ENCODE measurements at places on chromosomes 7 and 10. TPM values are rescaled to one million over a fixed set of nuclear protein-coding genes. Genes with fewer than 3 reads are reported as not detected.

Gene TAC1
- total RNA-seq, result 7.1 TPM

Gene SPDYE1
- total RNA-seq, result not detected

DNA sequence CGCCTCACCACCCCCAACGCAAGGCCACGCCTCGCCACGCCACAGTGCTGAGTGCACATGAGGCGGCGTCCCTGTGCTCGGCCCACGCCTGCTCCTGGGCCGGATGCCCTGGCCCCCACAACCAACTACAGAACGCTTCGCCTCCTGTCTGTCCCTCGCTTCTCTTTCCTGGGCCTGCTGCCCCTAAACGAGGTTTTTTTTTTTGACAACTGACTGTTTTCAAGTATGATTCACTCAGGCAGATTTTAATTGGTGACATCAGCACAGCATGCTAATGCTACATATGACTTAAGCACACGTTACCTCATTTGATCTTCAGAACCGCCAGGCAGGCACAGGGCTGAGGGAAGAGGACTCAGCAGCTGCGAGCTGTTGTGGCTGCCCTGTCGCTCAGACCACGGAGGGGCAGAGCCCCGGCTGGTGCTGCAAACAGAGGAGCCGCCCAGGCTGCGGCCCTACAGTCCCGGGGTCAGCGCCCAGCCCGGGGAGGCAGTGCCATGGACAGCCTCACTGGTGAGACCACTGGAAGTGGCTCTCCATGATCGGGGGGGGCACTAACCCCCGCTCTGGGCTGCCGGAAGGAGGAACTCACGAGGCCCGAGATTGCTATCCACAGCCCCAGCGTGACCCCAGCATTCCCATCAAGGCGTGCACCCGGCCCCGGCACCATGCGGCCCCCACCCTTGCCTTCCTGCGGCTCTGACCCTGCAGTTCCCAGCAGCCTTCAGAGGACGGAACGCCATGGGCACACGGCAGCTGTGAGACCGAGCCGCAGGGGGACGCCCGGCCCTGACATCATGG lies 212.8 kb downstream of the MAD1L1 start:
- H3K27ac ChIP-seq, result peak overlapping the region; percentile 94
- no peak for DNase-seq
- peak overlapping the region; percentile 18 for H3K4me3 ChIP-seq
- H3K27me3 ChIP-seq, result no peaks in the 10 kb centered on the region

DNA sequence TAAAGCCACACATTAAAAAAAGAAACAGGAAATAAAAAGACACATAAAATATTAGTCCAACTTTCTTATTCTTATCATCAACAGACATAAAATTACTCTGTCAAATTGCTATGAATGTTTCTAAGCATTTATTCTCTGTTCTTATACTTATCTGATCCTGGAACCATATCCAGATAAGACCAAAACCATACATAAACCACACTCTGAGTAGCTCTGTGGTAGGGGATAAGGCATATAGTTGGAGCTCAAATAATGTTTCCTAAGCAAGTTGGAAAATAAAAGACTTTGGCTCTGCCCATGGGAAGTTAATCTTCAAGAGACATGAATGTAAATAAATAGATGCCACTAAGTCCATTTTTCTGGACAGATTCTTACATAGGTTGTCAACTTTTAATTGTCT lies 103.1 kb upstream of the PLXDC2 start:
- DNase-seq, result no peak
- H3K4me3 ChIP-seq, result no peak overlapping the region
- H3K27me3 ChIP-seq, result no peaks in the 10 kb centered on the region
- H3K27ac ChIP-seq, result no peak overlapping the region

Gene SAMD9
- 9.3 TPM for total RNA-seq

DNA sequence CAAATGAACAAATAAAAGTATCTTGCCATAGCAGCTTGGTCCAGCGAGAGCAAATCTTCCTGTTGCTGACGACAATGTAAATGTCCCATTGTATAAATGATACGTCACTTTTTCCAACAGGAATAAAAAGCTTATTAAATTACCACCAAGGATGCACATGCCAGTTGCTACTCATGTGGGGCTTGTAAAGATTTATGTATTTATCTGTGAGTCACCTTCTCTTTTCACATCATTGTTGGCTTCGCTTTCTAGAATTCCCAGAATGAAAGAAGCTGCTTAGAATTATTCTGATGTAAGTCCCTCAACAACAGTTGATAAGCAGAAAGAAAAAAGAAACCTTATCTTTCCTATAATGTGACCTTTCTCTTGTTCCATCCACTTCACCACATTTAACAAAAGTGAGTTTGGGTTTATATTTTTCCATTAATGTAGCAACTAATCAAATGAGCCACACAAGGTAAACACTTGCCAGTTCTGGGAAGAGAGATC lies 22.4 kb downstream of the DNAJC12 start:
- H3K27me3 ChIP-seq, result no peaks in the 10 kb centered on the region
- no peak overlapping the region for H3K4me3 ChIP-seq
- H3K4me1 ChIP-seq, result no peaks in the 10 kb centered on the region
- H3K36me3 ChIP-seq, result no peaks in the 10 kb centered on the region

DNA sequence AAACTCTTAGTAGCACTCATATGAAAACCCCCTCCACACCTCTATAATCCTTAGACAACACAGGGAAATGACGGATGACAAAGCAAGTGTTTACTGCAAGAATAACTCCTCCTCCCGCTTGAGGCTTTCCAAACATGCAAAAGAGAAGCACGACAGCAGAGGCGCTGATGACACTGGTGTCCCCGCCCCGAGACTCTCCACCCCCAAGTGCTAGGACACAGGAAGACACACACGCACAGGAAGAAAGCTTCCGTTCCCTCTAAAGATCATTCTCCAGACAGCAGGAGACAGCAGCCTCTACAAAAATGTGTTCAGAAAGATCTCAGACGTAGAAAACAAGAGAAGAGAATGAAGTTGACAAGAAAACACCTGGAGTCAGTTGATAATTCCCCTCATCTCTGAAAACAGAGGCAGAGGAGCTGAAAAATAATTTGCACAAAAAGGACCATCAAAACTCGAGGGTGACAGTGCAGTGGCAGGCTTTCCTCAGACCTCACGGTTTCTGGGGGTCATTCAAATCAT lies 90.2 kb downstream of the DLG5 start:
- H3K36me3 ChIP-seq, result peaks cover 55% of the 10 kb centered on the region
- no peak for DNase-seq
- no peak overlapping the region for H3K4me3 ChIP-seq
- H3K27ac ChIP-seq, result no peak overlapping the region
- H3K27me3 ChIP-seq, result no peaks in the 10 kb centered on the region
- no peaks in the 10 kb centered on the region for H3K4me1 ChIP-seq

GRCh38 chr10:4698075-4698474 lies 127.9 kb upstream of the AKR1E2 start:
- H3K36me3 ChIP-seq, result no peaks in the 10 kb centered on the region
- no peak for DNase-seq
- H3K27ac ChIP-seq, result no peak overlapping the region
- H3K4me3 ChIP-seq, result no peak overlapping the region

- H3K36me3 ChIP-seq, result no peaks in the 10 kb centered on the region
- H3K27me3 ChIP-seq, result no peaks in the 10 kb centered on the region
- no peak overlapping the region for H3K27ac ChIP-seq
- DNase-seq, result no peak
- H3K4me1 ChIP-seq, result no peaks in the 10 kb centered on the region
- H3K4me3 ChIP-seq, result no peak overlapping the region
Measured at GRCh38 chr10:84783909-84784308, 455.5 kb downstream of the CCSER2 start.

DNA sequence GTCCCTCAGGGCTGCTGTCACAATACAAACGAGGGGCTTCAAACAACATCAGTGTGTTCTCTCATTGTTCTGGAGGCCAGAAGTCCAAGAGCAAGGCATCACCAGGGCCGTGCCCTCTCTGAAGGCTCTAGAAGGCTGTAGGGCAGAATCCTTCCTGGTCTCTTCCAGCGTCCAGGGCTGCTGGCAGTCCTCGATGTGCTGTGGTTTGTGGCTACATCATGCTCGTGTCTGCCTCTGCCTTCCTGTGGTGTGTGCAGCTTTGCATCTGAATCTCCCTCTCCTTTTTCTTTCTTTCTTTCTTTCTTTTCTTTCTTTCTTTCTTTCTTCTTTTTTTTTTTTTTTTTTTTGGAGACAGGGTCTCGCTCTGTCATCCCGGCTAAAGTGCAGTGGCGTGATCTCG lies 103.5 kb downstream of the INSYN2A start:
- H3K27ac ChIP-seq, result no peak overlapping the region
- H3K27me3 ChIP-seq, result no peaks in the 10 kb centered on the region
- H3K4me1 ChIP-seq, result no peaks in the 10 kb centered on the region
- H3K36me3 ChIP-seq, result no peaks in the 10 kb centered on the region
- no peak overlapping the region for H3K4me3 ChIP-seq
- no peak for DNase-seq

GRCh38 chr10:70323697-70324338 lies 40.0 kb upstream of the NPFFR1 start:
- H3K27ac ChIP-seq, result no peak overlapping the region
- peaks cover 53% of the 10 kb centered on the region for H3K4me1 ChIP-seq
- no peak overlapping the region for H3K4me3 ChIP-seq
- H3K27me3 ChIP-seq, result no peaks in the 10 kb centered on the region
- no peak for DNase-seq
- no peaks in the 10 kb centered on the region for H3K36me3 ChIP-seq

Gene LRRD1
- 0.49 TPM for total RNA-seq

- no peak for DNase-seq
- H3K27ac ChIP-seq, result no peak overlapping the region
- no peak overlapping the region for H3K4me3 ChIP-seq
Measured at GRCh38 chr7:95579318-95579717, 17.0 kb downstream of the PDK4 start.
